ENCODE measurements at places on chromosomes 3 and 15.

- DNase-seq, result no peak
These were observed 9.2 kb upstream of the CLEC3B start for GRCh38 chr3:45016916-45017315.

GRCh38 chr3:46533091-46533490 is 33.0 kb downstream of the LRRC2 start:
- DNase-seq, result no peak

GRCh38 chr3:194475138-194475932 is 11.5 kb downstream of the ATP13A3 start:
- DNase-seq, result no peak

- DNase-seq, result no peak
These were observed 72.3 kb upstream of the ST3GAL6 start for GRCh38 chr3:98690876-98691275.

- DNase-seq, result no peak
These were observed 36.9 kb upstream of the GOLGB1 start for GRCh38 chr3:121786485-121786884.

- DNase-seq, result no peak
These were observed 63.8 kb upstream of the TBC1D5 start for GRCh38 chr3:17806201-17806600.

DNA sequence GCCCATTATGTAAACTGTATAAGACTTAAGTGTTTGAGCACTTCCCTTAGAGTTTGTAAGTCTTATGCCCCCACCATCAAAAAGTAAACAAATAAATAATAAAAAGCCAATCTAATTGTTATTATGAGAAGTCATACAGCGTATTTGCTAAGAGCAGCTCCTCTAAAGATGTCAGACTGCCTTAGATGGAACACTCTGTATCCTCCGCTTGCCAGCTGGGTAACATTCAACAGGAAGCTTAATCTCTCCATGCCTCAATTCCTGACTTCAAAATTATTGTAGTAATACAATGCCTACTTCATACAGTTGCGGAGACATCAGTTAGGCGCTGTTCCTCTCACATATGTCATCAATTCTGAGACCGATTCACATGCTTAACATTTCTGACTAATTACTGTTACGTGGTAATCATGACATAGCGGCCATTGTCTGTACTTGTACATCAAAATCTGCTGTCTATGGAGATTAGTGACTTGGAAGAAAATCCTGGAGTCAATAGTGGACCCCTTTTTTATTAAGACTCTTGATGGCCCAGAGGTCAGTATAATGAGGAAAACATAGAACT is 417.7 kb downstream of the LPP start:
- DNase-seq, result no peak

DNA sequence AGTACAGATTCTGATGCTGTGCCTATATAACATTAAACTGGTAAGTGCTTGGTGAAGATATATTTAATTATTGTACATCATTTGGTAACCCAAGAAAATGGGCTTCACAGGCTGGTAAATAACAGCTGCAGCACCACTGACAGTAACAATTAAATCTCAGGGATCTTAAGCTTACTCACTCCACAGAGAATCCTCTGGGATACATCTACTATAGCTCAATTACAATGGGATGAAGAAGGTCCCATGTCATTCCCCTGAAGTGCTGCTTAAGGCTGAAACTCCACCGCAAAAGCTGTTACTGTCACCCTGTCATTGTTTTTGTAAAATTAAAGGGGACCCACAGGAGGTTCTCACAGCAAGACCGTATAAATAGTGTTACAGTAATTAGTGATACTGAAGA is 153.0 kb downstream of the IMPG2 start:
- DNase-seq, result no peak

DNA sequence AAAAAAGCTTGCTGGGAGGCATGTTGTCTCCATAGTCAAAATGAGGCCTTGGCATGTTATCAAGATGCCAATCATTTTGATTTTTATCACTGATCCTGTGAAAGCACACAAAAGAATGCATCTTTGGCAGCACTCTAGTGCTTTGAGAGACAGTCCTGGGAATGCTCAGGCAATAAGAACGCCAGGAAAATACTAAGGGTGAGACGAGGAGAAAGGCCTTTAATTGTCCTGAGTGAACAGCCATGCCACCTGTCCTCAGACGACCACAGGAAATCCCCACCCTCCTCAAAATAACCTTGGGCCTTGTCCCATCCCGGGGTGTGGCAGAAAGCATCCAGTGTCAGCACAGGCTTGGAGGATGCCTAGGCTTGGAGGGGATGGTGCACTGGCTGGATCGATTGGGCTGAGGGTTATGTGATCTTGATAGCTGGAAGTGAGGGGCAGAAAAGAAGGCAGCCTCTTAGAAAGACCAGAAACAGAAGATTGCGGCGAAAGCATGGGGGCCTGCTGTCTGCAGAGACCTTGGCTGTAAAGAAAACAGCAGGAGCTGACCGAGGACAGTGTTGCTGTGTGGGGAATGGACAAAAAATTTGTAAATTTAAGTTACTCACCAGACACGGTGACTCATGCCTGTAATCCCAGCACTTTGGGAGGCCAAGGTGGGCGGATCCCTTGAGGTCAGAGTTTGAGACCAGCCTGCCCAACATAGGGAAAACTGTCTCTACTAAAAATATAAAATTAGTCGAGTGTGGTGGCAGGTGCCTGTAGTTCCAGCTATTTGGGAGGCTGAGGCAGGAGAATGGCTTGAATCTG is 7.3 kb downstream of the TMEM158 start:
- no peak for DNase-seq

DNA sequence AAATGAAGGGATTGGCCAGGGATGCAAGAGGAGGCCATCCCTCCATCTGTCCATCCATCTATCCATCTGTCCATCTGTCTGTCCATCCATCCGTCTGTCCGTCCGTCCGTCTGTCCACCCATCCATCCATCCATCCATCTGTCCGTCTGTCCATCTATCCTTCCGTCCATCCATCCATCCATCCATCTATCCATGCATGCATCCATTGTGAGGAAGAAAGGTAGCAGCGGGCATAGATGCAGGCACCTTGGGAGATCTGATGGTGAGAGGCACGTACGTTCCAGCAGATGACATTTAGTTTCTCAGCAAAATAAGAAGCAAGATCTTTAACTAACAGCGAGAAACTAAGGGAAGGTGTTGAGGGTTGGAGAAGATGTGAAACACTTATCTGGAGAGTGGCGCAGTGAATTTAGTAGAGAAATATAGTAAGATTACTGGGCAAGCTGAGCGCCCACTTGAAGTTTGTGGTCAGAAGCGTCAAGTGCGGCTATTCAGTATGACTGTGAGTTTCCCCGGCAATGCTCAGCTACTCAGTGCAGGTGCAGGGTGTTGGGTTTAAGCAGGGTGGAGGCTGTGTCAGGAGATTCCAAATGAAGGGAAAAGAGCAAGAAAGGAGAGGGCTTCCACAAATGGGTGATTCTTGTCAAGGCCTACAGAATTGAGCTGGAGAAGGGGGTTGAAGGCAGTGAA is 22.4 kb upstream of the SRP14 start:
- no peak for DNase-seq

DNA sequence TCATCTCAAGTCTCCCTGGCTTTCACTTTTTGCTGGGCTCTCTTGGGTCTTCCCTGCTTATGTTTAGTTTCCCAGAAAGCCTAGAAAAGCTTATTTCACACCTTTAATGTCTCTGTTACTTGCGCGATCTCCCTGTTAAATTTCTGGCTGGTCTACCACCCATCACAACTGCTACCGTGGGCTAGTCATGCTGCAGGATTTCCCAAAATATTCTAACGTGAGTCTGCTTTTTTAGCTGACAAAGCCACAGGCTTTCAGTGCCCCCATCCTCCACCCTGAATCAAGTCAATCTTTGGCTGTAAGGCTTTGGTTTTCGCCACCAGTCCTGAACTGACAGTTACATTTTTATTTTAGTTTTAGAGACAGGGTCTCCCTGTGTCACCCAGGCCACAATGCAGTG is 74.1 kb downstream of the SUMF1 start:
- DNase-seq, result no peak

GRCh38 chr3:29488922-29489321 is 208.1 kb downstream of the RBMS3 start:
- no peak for DNase-seq

DNA sequence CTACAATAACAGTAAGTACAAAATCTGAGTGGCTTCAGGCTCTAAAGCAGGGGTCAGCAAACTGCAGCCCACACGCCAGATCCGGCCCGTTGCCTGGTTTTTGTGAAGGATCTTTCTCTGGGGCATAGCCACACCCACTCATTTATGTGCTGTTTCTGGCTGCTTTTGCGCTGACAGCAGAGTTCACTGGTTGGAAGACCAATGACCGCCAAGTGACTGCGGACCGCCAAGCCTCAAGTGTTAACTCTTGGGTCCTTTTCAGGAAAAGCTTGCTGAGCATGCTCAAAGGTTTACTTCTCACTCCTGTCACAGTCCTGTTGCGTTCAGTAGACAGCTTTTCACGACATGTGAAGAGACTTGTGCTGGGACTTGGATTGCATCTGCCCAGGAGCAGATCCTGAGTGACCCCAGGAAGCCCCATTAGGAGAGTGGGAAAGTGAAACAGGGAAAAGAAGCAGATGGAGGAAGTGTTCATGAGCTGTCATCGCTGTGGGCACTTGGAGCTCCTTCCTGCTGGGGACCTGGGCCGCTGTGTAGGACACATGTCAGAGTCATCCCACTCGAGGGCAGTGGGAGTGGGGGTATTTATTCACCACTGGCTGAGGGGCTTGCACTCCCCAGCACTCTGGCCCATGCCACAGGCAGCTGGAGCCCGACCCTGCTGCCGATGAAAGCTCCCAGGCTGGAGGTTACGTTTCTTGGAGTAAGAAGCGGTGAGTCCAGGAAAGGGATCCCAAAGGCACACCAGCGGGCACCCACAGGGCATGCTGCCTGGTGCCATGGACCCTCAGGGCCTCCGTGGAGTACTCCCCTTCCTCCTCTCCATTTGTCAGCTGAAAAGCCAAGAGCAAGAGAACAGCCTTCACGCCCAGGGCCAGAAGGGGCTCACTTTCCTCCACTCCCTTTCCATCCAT is 249.1 kb downstream of the PLCL2 start:
- DNase-seq, result no peak

- DNase-seq, result peak; percentile 83
These were observed 42.1 kb downstream of the CORO2B start for GRCh38 chr15:68620721-68621527.

- DNase-seq, result no peak
These were observed 29.6 kb upstream of the SELENOK start for GRCh38 chr3:53921296-53921695.

DNA sequence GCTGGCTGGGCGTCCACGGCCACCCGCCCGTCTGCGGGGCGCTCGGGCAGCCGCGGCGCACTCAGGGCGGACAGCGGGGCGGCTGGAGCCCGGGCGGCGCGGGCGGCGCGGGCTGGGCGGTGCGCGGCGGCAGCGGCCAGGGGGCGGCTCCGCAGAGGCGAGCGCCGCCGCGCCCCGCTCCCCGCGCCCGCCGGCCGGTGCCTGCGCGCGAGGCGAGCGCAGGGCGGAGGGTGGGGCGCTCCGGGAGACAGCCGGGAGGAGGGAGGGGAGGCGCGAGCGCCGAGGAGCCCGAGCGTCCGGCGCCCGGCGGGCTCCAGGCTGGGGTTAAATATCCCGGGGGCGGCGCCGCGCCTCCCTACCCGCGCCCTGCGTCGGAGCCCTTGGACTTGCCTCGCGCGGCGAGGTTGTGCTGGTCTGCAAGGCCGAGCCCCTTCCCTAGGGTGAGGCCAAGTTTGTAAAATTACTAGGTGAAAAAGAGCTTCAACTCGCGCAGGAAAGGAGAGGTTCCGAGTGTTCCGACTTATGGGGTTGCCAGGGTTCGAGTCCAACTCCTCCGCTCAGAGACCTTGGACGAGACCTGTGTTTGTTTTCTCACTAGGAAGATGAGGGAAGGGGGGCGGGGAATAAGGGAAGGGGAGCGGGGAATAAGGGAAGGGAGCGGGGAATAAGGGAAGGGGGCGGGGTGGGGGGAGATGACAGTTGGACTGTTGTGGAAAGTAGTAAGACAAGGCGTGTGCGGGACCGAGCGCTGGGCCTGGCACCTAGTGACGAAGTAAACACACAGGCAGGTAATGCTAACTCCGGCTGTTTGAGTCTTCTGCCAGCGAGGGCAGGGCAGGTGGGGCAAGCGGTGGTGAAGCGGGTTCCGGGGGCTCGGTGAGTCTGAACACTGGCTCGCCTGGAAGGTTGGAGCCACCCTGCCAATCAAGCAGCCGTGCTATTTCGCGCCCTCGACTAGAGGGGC is at the start of gene TNFAIP8L3:
TNFAIP8L3 (minus strand) TSS at position 301 of the 964 bp plus-strand sequence. CDS start 311 bp downstream, outside the sequence.
- no peak for DNase-seq

GRCh38 chr3:197151580-197151979 is 122.0 kb upstream of the MELTF start:
- DNase-seq, result peak; percentile 39

GRCh38 chr3:107065094-107065861 is 312.0 kb upstream of the CCDC54 start:
- no peak for DNase-seq

GRCh38 chr15:84878504-84878903 is 6.0 kb upstream of the SLC28A1 start:
- peak; percentile 11 for DNase-seq

GRCh38 chr3:5809586-5810246 is 622.2 kb downstream of the EDEM1 start:
- DNase-seq, result no peak

GRCh38 chr3:167650459-167650858 is 3.3 kb downstream of the WDR49 start:
- DNase-seq, result no peak

- no peak for DNase-seq
These were observed 1.7 kb upstream of the LMLN start for GRCh38 chr3:197958346-197958745.
